Fibroblast of pulmonary artery (primary cell): ENCODE measurements at places on chromosomes 3 and 15.
A peak's percentile ranks its signal among the peaks of the same experiment; 100 is the strongest.

- DNase-seq, result no peak
Observed at GRCh38 chr3:35746492-35746891, 107.2 kb downstream of the ARPP21 start.

- DNase-seq, result no peak
Observed at GRCh38 chr15:57148262-57148661, 228.0 kb upstream of the CGNL1 start.

DNA sequence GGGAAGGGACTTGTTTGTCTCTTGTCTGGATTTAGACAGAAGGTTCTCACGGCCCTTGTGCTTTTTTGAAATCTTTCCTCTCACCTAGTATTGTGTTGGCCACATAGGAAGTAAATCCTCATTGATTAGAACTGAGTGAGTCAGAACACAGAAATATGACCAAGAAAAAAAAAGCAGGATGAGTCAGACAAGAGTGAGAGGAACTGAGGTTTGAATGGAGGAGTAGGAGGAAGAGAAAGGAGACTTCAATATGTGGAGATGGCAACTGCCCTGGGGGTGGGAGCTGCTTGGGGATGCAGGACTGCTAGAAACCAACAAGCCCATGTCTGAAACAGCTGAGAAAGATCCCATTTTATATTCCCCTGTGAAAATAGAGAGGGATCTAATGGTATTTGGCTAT, 194.1 kb upstream of the ZBTB20 start:
- peak; percentile 71 for DNase-seq

DNA sequence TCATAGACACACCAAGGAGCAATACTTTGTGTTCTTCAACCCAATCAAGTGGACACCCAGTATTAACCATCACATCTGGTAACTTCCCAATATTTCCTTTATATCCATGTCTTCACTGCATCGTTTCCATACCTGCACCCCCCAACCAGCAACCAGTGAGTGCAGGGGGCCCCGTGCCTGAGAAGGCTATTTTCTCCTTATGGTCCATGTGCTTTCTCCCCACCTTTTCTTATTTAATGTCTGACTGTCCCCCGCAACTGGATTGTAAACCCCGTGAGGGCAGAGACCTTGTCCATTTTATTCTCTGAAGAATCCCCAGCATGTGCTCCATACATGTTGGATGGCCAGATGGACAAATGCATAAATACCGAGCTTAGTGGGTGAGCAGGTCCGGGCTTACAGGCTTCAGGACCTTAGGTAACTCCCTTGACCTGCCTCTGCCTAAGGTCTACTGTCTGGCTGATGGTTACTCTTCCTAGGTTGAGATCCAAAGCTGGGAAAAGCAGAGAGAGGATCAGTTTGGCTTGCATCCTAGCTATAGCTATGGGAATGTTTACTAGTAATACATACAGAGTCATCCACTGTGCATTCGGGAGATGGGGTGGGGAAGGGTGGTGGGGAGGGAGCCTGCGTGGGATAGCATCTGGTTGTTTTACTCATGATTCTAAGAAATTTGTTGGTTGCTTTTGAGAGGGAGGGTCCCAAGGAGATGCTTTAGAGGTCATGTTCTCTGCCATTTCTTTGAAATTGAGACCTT, 41.5 kb downstream of the PXYLP1 start:
- no peak for DNase-seq

DNA sequence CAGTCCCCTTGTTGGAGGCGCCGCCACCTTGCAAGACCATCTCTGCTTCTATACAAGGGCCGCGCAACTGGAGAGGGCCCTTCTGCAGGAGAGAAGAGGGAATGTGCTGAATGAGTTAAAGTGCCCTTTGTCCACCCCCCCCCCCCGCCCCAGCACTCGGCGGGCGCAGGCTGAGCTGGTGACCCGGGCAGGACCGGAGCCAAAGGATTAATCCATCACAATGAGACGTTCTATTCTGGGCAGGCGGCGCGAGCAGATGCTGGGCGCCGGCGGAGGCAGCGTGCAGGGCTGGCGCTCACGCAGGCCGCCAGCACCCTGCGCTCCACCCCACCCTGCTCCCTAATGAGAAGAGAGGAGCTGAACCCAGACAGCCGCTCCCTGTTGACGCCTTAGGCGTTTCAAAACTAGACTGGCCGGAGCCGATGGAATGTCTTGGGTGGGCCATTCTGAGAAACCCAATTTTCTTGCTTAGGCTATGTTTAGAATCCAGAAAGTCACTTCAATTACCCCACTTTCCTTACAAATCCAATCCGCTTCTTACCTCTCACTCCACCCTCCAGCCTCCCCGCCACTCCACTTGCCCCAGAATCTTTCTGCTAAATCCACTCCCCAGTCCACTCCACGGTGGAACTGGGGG, 32.9 kb downstream of the GJD2 start:
- DNase-seq, result peak; percentile 30

DNA sequence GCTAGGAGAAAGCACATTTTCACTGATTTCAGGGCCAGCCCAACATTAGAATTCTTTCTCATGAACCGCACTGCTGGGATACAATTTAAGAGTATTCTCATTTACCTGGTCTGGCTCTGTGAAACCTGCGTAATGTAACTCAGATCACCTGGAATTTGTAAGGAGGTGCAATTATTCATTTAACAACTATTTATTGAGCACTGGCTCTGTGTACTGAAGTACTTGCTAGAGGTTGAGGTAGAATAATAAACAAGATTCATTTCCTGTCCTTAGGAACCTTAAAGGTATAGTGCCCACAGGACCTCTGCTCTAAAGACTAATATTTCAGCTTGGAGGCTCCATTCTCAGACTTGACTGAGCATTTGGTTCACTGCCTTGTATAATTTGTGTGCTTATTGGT, 242.2 kb upstream of the ZPLD1 start:
- no peak for DNase-seq

GRCh38 chr3:187935623-187936156, 190.4 kb upstream of the BCL6 start:
- no peak for DNase-seq

DNA sequence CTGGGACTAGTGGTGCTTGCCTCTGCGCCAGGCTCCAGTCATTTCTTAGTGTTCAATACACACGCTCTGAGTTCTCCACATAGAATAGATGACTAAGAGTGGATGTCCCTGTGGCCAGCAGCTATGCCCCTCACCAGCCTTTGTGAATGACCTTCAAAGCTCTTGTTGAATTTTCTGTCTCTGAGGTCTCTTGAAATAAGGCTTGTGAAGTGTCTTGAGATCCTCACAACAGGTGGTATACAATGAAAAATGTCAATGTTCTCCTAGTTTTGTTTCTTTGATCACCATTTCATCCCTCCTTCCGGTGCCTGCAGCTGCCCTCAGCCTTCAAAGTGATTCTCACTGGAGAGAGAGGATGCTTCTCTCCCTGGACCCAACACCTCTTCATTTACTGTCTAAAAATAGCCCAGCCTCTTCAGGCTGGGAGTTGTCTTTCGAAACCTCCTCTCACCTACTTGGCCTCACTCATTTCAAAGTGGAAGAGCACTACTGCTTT, 5.4 kb downstream of the MAPKBP1 start:
- no peak for DNase-seq

DNA sequence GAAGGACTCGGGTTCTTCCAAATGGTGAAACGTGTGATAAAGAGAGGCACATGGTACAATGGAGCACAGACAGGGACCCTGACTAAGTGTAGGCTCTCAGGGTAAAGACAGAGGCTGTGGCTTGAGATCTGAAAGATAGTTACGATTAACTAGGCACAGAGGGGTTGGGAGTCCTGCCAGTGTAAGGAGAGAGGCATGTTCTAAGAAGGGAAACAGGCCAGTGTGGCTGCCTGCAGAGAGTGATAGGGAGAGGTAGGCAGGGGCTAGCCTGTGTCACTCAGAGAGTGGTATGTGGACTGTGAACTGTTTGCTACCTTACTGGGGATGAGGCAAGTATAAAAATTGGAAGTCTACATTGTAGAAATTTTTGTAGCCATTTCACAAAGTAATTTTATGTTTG, 109.5 kb downstream of the PEX5L start:
- no peak for DNase-seq

GRCh38 chr3:135157045-135157740, 362.1 kb downstream of the EPHB1 start:
- DNase-seq, result no peak

DNA sequence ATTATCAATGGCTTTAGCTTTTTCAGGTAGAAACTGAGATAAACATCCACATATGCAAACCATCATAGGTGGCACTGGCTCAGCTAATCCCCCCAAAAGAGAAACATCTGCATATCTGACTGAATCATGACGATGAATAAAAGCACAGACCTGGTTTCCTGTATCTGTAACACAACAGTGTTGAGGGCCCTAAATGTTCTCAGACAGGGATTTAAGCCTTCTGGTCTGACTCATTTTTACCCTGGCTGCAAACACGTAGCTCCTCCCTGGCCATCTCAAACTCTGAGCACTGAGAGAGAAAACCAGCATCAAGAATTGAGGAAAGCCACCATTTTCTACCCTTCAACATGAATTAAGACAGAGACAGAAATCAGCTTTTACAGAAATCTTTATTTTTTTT, 35.2 kb downstream of the GLB1 start:
- DNase-seq, result peak; percentile 52

- DNase-seq, result no peak
Observed at GRCh38 chr3:176948151-176948550, 249.1 kb downstream of the TBL1XR1 start.

DNA sequence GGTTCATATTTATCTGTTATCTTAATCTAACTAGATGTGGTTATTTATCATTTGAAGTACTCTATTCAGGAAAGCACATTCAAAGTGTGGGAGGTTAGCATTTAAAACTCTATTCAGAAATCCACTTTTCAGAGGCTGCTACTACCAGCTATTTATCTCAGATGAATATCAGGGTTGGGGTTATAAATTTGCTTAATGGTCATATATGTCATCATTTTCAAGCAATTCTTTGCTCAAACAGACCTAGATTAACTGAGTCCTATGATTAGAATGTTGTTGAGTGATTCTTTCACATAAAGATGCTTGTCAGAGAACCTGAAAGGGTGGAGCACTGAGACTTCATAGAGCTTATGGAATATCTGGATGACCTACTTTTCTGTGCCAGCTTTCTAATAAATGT, 436.9 kb upstream of the TGFBR2 start:
- DNase-seq, result no peak

- DNase-seq, result no peak
Observed at GRCh38 chr3:168862466-168862865, 766.7 kb upstream of the GOLIM4 start.

GRCh38 chr3:23258110-23258509, 55.0 kb downstream of the UBE2E2 start:
- no peak for DNase-seq

- peak; percentile 90 for DNase-seq
Observed at GRCh38 chr3:183298701-183299153, 45.7 kb downstream of the B3GNT5 start.

DNA sequence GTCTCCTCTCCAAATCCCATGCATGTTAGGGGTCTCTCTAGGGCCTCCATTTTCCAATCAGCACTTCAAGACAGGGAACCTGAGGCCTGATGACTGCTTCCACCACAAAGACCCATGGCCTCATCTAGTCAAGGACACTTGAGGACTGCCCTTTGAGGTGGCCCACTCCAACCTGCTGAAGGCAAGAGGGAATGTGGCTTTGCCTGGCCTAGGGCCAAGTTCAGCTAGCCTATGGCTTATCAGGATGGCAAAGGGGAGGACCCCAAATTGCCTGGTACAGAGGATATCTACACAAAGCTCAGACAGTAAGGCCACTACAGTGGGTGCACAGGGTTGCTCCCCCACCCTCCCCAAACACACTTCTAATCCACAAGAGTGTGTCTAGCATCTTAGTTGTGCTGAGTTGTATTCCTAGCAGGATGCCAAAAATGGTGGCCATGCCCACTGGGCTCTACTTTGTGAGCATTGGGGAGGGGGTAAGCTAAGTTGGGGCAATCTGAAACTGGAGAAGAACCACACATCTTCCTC, 10.0 kb upstream of the GRAMD2A start:
- DNase-seq, result no peak

- no peak for DNase-seq
Observed at GRCh38 chr3:78426454-78426853, 1341.3 kb downstream of the ROBO1 start.

GRCh38 chr15:25250906-25251622, 187.8 kb downstream of the UBE3A start:
- no peak for DNase-seq

DNA sequence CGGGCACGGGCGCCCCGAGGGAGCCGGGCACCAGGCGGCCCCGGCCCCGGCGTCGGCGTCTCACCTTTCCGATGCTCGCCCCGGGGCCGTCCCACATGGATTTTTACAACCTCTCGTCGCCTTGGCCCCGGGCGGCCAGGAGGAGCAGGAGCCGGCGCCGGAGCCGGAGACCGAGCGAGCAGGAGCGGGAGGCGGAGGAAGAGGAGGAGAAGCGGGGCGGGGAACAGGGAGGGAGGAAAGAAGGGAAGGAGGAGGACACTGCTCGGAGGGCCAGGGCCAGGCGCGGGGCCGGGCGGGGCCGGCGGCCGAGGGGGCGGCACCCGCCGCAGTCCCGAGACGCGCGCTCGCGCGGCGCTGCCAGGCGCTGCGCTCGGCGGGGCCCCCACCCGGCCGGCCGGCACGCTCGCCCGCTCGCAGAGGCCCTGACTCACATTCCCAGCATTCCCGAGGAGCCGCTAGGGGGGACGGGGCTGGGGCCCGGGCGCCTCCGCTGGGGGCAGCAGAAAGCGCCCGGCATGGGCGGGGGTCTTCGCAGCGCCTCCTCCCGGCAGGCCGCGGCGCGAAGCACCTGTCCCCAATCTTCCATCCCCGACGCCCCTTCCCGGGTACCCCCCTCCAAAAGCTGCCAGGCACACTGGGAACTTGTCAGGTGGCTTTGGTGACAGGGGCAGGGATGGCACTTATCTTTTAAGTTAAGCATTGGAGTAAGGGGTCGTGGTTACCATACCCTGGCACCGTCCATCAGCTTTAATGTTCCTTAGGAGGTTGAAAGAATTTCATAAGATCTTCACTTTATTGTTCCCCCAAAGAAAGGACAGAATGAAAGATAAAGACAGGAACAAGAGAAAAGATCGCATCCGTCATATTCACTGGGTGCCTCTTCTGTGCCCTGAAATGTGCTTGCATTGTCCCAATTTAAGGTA, at the start of gene ERC2:
ERC2 (minus strand) TSS at position 284 of the 923 bp plus-strand sequence.
- DNase-seq, result peak; percentile 17

GRCh38 chr15:90266061-90266431, 574 bp downstream of the NGRN start:
- DNase-seq, result peak; percentile 29

- peak; percentile 50 for DNase-seq
Observed at GRCh38 chr15:71716990-71717389, 93.4 kb upstream of the NR2E3 start.

- DNase-seq, result no peak
Observed at GRCh38 chr15:95911570-95912279, 418.8 kb upstream of the NR2F2 start.

- no peak for DNase-seq
Observed at GRCh38 chr3:109188741-109189140, 52.2 kb downstream of the C3orf85 start.

DNA sequence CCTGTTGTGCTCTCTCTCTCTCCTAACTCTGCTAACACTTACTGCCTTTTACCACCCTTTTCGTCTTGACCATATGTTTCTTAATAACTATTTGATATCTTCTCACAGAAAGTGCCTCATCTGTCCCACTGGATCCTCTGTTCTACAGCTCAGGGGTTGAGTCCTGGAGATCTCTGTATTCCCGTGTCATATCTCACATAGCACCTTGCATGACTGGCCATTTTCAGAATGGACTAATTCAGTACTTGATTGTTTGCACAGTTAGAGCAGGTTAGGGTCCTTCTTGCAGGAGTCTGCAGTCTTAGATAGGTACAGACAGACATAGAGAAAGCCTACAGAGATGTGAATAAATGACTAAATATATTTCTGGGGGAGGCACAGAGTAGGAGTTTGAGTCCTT, 20.9 kb downstream of the HACD3 start:
- DNase-seq, result no peak

GRCh38 chr3:50122661-50123391, 32.3 kb upstream of the SEMA3F start:
- DNase-seq, result no peak

- no peak for DNase-seq
Observed at GRCh38 chr3:188365184-188365583, 211.2 kb downstream of the LPP start.
